Stimulated activated CD8-positive, alpha-beta memory T cell treated with anti-CD3 and anti-CD28 coated beads, Interleukin-2, amount 100 ng/mL, for 48 hours (primary cell): ENCODE measurements at places on chromosomes 2 and 18.

GRCh38 chr2:205032093-205032551 is 486.8 kb downstream of the PARD3B start:
- DNase-seq: no peak

DNA sequence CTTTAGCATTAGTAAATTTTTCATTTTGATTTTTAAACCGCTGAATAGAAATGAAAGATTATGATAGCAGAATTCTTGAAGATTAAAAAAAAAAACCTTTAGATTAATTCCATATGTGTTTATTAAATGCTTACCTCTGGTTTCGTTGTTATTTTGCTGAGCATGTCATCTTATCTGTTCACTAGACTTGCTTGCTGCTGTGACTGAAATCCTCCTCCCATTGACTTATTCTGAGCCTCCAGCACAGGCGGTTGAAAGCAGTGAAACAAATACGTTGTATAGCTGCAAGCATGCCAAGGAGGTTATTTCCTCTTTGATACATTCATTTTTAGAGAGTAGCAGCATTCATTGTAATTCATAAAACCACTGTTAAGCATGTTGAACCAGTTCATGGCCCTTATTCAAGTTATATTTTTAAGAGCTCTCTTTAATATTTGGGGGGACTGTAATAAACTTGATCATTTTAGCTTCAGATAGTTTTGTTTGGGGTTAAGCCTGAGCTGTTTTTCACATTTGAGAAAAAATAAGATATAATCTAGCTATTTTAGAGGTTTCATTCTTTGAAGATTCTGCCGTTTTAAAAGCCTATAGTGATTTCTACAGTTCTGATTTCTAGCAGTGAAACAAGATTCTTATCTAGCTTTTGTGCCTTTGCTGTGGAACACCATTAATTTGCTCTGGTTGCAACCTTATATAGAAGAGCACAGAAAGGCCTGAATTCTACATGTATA is at the start of gene HTR2B:
HTR2B (minus strand) TSS at position 205 of the 731 bp plus-strand sequence. CDS start 1,278 bp downstream, outside the sequence.
- no peak for DNase-seq

- no peak for DNase-seq
Measured at GRCh38 chr18:76448256-76449110, 46.6 kb downstream of the ZNF516 start.

- DNase-seq: no peak
Measured at GRCh38 chr2:240593703-240594451, 7.3 kb downstream of the CAPN10 start.

GRCh38 chr2:131493199-131493968 is 1.2 kb upstream of the MZT2A start:
- DNase-seq: no peak

- no peak for DNase-seq
Measured at GRCh38 chr2:127479219-127479825, 47.0 kb downstream of the IWS1 start.

DNA sequence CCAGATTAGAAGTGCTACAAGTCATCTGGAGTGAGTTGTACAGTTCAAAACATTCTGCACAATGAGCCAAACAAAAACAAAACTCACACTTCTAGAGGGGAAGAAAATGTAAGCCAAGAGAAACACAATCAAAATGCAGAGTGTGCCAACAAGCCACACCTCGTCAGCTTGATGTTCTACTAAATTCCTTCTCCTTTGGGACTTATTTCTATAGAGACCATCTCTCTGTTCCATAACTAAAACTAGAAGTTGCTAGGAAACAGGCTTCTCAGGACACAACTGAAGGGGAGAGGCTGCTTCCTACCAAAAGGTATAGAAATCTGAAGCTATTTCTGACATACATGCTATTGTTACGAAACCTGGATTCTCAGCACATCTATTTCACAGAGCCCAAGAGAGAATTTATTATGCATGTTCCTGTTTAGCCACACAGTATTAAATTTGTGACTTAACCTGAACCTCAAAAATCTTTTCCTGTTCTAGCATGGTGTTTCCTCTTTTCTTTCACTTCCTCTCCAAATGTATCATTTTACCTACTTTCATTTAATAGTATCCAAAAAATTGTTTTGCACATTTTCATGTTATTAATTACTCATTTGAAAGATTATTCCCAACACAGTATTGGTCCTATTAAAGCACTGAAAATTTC is 211.4 kb upstream of the CCDC150 start:
- no peak for DNase-seq

DNA sequence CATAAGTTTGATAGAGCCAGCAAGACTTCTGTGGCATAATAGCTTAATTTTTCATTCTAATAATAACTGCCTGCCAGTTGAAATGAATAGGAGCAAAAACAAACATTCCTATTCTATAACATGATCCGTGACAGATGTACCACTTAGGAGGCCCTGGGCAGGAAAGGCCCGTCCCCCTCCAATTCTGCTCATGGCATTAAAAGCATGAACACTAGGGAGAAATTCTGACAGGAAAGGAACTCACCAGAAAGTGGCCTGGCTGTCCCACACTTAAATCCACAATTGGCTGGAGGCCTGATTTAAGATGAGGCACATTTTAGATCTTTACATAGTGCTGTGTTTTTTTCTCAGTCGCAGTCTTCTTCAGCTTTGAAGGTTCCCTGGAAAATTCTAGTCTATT is 261.9 kb upstream of the ETAA1 start:
- DNase-seq: no peak

DNA sequence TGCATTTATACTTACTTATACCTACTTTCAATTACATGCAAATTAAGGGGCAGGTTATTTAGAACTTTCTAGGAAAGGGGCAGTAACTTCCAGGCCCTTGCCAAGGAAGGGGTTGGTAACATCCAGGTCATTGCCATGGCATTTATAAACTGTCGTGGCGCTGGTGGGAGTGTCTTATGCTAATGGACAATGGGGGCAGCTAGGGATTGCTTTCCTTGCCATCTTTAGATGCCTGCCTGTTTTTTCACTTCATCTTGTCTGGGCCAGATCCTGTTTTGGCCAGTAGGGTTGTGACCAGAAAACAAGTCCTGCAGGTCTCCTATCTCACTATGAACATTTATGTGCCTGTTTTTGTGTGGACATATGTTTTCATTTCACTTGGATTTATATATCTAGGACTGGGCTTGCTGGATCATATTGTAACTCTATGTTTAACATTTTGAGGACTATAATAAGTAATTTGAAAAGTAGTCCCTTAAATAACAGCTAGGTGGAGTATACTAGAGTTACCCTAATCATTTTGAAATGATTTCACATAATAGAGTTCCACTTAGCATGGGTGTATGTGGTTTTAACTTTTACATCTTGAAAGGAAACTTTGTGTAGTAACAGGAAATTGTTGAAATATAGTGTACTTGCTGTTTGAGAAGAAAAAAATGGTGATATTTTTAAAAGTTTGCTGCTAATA is 56.1 kb downstream of the LCLAT1 start:
- DNase-seq: no peak

GRCh38 chr2:59734743-59735142 is 818.7 kb downstream of the BCL11A start:
- no peak for DNase-seq

GRCh38 chr2:55430211-55430975 is 10.7 kb upstream of the CCDC88A start:
- DNase-seq: no peak

DNA sequence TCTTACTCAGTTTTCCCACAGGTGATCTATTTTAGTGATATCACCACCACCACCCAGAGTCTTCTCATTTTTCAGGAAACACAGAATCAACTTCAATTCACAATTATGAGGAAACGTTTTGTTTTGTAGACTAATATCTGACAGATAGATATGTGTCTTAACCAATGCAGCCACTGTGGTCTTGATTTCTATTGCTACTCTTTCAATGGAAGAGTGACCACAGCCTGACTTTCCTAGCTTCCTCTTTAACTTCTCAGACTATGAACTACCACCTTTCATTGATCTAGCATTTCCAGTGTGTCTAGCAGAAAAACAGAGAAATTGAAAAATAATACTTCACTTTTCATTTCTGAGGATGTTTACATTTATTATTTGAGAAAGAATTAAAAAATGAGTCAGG is 20.5 kb downstream of the ADAM17 start:
- no peak for DNase-seq
